Stomach (tissue), 19 donors: ENCODE measurements at places on chromosomes 12 and 14.

DNA sequence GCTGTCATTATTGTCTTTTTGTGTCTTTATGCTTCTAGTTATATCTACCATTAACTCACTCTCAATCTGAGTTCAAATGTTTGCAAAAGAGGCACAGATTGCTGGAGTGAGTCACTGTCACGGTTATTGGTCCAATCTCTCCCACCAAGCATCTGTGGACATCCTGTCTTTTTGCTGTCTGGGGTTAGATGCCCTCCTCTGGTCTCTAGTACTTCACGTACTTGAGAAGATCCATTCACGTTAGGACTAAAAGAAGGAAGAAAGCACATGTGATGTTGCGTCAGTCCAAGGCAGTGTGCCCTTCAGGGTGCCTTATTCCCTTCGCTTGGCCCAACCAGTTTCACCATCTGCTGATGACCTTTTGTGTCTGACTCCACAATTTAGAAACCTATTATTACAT is 72.3 kb upstream of the STXBP6 start:
- no peak for DNase-seq

GRCh38 chr12:132606466-132606865 is 3.9 kb downstream of the LRCOL1 start:
- no peak for DNase-seq

- no peak for DNase-seq
Measured at GRCh38 chr14:47060050-47060449, 408.5 kb upstream of the RPL10L start.

DNA sequence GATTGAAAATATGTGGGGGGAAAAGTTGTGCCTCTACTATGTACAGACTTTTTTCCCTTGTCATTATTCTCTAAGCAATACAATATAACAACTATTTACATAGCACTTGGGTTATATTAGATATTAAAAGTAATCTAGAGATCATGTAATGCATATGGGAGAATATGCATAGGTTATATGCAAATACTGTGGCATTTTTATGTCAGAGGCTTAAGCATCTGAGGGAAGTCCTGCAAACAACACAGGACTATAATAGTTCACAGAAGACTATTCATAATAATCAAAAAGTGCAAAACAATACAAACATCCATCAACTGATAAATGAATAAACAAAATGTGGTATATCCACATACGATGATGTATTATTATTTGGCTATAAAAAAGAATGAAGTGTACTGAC is 33.7 kb downstream of the YAF2 start:
- DNase-seq, result no peak

- no peak for DNase-seq
Measured at GRCh38 chr12:75578546-75578945, 67.1 kb upstream of the KRR1 start.

- no peak for DNase-seq
Measured at GRCh38 chr12:64706306-64706705, 52.9 kb downstream of the GNS start.

DNA sequence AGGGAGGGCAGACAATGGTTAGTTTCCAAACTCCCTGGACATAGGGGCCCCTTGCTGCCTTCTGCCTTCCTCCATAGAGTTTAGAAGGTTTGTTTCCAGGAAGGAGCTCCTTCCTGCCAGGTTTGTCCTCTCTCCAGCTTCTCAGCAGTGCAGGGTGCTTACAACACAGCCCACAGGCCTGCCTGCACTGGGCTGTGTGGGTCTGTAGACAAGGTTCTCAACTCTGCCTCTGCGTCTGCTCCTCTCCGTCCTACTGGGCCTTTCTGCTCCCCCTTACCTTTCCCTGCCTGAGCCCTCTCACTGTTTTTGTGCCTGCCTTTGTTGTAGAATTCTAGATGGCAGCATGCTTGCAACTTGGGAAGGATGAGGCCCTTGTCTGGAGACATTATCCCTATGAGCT is 124.0 kb downstream of the SAMD4A start:
- no peak for DNase-seq

GRCh38 chr12:3998397-3998796 is 125.2 kb upstream of the PARP11 start:
- DNase-seq, result no peak

DNA sequence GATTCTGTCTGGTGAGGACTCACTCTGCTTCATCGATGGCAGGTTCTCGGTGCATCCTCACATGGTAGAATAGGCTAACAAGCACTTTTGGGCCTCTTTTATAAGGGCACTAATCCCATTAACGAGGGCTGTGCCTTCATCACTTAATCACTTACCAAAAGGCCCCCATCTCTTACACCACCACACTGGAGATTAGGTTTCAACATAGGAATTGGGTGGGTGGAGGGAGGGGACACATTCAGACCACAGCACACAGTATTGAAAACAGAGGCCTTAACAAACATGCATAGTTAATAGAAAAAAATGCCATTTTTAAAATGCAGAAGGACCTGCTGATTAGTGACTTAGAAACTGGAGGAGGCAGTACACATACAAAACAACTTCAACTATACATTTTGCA is 61.6 kb downstream of the SPPL3 start:
- no peak for DNase-seq

DNA sequence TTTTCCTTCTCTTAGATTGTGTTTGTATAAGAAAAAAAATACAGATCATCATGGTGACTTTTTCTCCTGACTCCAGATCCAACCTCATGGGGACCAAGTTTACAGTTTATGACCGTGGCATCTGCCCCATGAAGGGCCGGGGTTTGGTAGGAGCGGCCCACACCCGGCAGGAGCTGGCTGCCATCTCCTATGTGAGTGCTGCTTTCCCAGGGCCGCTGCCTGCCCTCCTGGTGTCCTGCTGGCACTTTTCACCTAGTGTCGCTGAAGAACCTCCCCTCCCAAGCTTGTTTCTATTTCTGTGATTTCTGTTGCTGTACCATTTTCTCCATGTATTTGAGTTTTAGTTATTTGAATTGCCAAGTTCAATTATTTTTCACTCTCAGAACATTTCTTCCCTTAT is 24.8 kb upstream of the TEAD4 start:
- DNase-seq, result no peak

DNA sequence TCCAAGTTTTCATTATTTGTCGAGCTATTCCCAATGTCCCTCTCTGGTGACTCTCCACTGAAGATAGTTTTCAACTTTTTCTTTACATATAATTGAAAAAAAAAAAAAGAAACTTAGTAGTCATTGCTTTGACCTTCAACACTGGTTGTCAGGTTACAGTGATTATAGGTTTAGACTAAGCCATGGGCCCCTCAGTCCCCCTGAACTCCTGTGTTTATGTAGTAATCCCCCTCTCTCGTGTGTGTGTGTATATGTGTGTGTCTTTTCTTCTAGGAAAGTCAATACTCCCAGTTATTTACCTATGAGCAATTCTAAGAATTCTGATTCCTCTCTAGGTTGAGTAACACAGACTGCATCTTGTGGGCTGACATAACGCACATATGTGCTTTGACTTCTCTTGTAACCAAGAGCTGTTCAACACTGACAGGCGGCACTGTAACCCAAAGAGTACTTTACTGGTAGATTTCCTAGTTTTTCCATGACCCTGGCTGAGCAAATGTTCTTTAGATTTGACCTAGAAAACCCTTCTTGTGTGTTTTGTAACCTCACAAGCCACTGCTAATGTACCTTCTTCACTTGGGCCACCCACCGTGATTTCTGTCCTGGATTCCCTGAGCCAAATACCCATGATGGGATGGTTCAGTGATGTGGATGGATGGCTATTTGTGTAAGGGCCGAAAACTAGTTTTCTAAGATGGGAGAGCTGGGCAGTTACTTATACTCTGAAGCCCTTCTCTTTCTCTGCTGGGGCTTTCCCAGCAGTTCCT is 15.0 kb upstream of the MANSC4 start:
- no peak for DNase-seq

DNA sequence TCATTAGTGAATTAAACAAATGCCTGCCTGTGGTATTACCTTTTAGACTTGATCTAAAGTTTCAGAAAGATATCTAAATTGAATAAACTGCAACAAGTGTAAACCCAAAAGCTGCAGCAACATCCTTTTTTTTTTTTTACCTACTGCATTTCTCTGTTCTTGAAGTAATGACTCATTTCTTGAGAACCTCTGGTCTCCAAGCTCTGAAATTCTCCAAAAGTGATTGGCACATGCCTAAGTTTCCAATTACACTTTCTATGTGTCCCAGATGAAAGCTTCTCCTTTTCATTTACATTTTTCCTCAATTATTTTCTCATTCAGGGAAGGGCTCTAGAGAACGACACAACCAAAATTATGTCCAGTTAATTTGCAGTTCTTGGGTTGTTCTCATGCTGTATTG is 435.2 kb upstream of the DCN start:
- DNase-seq, result no peak

GRCh38 chr12:10400829-10401228 is 8.7 kb downstream of the KLRC4 start:
- no peak for DNase-seq

DNA sequence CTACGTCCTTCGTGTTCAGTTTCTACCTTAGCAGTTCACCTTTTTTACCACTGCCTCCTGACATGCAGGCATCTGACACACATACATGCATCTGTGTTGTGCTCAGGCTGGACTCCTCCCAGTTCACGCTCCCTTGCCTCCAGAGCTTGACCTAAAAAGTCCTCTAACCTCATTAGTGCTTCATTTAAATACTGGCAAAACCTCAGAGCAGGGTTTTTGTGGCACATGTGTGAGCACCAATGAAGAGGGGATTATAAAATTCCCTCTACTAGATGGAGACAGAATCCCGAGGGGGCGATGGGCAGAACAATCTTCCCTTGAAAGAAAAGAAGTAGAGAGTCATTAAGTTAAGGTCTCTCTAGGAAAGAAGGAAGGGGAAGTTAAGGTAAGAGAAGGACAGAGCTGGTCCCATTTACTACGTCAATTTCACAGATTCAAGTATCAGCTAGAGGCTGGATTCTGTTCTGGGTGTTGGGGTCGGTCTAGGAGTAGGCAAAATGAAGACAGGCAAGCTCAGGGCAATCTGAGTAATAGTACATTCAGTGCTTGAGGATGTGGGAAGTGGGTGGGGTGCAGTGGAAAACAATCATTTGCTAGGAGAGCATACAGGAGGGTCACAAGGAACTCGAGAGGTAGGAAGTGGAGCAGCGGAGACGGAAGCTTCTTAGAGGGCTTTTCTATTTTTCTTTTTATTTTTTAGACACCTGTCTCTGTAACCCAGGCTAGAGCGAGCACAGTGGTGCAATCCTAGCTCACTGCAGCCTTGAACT is 7.5 kb downstream of the HAL start:
- no peak for DNase-seq

DNA sequence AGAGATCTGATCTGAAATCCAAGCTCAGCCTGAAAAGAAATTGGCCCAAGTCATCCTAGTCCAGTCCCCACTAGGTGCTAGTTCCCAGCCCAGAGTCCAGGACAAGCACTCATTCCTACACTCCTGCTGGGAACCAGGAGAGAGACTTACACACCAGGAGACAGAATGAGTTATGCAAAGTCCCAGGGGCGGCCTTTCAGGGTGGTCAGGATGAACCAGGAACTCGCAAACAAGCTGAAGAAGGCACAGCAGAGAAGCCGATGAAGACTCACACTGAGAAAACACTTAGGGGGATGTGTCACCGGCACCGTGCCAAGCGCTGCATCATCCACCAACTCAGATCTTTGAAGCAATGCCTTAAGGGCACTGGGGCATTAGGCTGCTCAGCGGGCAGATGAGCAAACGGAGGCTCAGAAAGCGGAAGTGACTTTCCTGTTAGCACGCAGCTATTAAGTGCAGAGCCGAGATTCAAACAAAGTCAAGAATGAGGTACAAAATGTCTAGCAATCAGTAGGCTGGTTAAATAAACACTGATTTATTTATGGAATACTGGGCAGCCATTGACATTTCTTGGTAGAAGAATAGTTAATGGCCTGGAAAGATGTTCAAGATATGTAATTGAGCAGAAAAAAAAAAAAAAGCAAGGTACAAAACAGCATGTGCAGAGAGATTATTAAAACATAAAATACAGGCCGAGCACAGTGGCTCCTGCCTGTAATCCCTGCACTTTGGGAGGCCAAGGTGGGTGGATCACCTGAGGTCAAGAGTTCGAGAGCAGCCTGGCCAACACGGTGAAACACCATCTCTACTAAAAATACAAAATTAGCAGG is 78.7 kb downstream of the LRRC74A start:
- DNase-seq, result peak; percentile 84

- no peak for DNase-seq
Measured at GRCh38 chr12:86950043-86950442, 693.9 kb upstream of the MGAT4C start.

GRCh38 chr12:122004633-122005071 is 17.0 kb upstream of the BCL7A start:
- peak; percentile 37 for DNase-seq

DNA sequence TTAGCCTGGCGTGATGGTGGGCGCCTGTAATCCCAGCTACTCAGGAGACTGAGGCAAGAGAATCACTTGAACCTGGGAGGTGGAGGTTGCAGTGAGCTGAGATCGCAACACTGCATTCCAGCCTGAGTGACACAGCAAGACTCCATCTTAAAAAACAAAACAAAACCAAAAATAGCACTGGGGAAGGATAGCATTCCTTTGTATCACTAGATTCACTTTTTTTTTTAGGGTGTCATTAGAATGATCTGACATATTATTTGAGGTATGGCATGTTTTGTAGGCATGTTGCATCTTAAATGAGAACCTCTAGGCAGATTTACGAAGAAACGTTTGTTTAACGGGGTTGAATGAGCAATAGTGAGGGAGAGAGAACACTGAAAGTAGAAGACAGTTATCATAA is 16.8 kb upstream of the FAR2 start:
- no peak for DNase-seq

GRCh38 chr12:42759622-42760273 is 170.2 kb upstream of the PRICKLE1 start:
- peak; percentile 53 for DNase-seq

- no peak for DNase-seq
Measured at GRCh38 chr14:30496852-30497251, 62.1 kb upstream of the G2E3 start.

- no peak for DNase-seq
Measured at GRCh38 chr12:51839310-51839947, 9.1 kb downstream of the FIGNL2 start.

- peak; percentile 75 for DNase-seq
Measured at GRCh38 chr14:56005191-56006053, 112.8 kb upstream of the PELI2 start.

GRCh38 chr12:26874501-26875296 is 41.7 kb upstream of the ITPR2 start:
- no peak for DNase-seq

DNA sequence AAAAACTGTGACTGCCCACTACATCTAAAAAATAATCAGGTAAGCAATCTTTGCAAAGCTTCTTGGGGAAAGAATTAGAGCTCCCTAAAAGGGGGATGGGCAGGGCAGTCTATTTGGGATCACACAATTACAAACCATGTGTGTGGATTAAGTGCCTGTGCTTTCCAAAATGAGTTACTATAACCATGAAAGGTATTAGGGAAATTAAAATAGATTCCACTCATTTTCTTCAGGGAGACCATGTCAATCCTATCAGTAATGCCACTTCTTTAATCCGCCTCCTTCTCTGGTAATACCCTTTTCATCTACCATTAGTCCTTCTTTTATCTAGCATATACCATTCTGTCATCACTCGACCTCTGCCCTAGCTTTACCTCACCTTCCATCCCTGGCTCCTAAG is 53.7 kb downstream of the PAWR start:
- no peak for DNase-seq
